Transverse colon (tissue), 4 donors: ENCODE measurements at places on chromosomes 4 and X. TPM values are rescaled to one million over a fixed set of nuclear protein-coding genes. Genes with fewer than 3 reads are reported as not detected.

DNA sequence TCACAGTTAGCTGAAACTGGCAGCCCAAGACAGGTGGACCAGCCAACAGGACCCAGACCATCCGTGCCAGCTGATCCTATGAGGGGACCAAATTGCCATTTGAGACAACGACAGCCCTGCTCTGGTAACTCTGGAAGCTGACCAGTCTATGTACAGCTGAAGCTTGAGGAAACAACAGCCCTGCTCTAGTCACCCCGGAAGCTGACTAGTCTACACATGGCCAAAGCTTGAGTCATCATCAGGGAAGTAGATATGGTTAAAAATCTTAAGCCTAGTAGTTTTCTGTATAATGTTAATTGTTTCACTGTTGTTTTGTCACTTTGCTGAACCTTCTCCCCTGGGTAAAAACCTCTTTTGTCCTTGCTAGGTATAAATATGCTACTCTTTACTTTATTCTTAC is 905.4 kb upstream of the NDST4 start:
- H3K4me3 ChIP-seq: no peak overlapping the region
- no peaks in the 10 kb centered on the region for H3K27me3 ChIP-seq
- H3K4me1 ChIP-seq: no peaks in the 10 kb centered on the region
- H3K27ac ChIP-seq: no peak overlapping the region

- H3K4me3 ChIP-seq: no peak overlapping the region
- peaks cover 3% of the 10 kb centered on the region for H3K4me1 ChIP-seq
- H3K27ac ChIP-seq: no peak overlapping the region
- no peaks in the 10 kb centered on the region for H3K36me3 ChIP-seq
- no peaks in the 10 kb centered on the region for H3K27me3 ChIP-seq
Measured at GRCh38 chr4:48801016-48801715, 21.1 kb upstream of the FRYL start.

Gene GUCY1A1
- total RNA-seq: 29.4 TPM

Gene TKTL1
- total RNA-seq: not detected

DNA sequence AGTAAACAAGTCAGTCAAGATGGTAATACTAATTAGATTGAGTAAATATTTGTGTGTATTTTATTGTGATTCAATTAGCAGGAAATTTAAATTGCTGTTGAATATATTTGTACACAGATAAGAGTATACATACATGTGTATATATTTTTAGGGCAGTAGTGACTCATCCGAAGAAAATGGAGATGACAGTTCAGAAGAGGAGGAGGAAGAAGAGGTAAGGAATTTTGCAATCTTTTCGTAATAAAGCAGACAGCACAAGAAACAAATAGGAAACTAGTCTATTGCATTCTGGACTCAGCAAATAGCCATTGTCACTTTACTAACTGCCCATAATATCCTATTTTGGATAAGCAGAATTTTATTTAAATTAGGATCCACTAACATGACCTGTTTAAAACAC is 6.6 kb downstream of the IBSP start:
- no peaks in the 10 kb centered on the region for H3K36me3 ChIP-seq
- DNase-seq: no peak
- H3K27me3 ChIP-seq: no peaks in the 10 kb centered on the region
- no peak overlapping the region for H3K27ac ChIP-seq
- H3K4me1 ChIP-seq: no peaks in the 10 kb centered on the region

Gene BMPR1B
- 0.68 TPM for total RNA-seq

DNA sequence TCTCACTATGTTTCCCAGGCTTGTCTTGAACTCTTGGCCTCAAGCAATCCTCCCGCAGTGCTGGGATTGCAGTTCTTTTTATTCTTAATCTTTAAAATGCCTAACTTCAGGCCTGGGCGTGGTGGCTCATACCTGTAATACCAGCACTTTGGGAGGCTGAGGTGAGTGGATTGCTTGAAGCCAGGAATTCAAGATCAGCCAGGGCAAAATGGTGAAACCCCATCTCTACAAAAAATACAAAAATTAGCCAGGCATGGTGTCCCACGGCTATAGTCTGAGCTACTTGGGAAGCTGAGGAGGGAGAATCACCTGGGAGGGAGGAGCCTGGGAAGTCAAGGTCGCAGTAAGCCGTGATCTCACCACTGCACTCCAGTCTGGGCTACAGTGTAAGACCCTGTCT is 45.9 kb downstream of the PLS3 start:
- no peak for DNase-seq
- no peaks in the 10 kb centered on the region for H3K27me3 ChIP-seq
- H3K4me1 ChIP-seq: no peaks in the 10 kb centered on the region
- no peak overlapping the region for H3K27ac ChIP-seq
- H3K4me3 ChIP-seq: no peak overlapping the region
